ENCODE measurements at places on chromosomes 1 and 21.

GRCh38 chr1:37483785-37484184 is 9.4 kb downstream of the ZC3H12A start:
- DNase-seq = no peak

DNA sequence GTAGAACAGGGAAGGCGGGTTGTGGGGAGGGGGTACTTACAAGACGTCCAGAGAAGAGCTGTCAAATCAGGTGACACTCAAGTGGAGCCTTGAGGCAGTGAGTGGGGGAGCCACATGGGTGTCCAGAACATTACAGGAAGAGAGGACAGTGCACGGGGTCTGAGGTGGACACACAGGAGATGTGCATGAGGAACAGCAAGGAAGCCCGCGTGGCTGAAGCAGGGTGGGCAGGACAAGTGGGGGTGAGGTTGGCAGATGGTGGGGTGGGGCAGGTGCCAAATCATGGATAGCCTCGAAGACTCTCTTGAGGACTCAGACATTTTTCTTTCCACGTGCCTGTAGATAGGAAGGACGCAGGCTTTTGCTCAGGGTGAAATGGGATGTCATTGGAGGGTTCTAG is 921 bp downstream of the SMPDL3B start:
- no peak for DNase-seq

- no peak for DNase-seq
These were observed 276.3 kb upstream of the PTBP2 start for GRCh38 chr1:96445302-96445701.

DNA sequence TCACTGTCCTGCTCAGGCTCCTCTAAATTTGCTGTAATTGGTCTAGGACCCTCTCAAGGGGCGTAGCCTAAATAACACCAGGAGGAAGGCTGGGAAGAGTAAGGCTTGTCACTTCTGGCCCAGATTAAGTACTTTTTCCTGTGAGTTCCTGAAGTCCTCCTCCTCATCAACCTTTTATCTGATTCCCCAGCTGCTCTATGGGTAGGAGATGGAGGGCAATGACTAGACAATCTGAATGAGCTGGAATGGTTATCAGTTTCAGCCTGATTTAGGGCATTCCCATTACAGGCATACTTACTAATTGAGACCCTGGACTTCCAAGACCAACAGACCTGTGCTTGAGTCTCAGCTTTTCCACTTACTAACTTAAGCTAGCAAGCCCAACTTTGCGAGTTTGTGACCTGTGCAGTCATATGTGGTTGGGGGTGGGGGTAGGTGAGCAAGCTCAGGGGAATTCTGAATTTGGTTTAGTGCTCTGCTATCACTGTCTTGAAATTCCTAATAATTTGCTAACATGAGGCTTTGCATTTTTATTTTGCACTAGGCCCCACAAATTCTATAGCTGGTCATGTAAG is 18.0 kb upstream of the FGGY start:
- no peak for DNase-seq

DNA sequence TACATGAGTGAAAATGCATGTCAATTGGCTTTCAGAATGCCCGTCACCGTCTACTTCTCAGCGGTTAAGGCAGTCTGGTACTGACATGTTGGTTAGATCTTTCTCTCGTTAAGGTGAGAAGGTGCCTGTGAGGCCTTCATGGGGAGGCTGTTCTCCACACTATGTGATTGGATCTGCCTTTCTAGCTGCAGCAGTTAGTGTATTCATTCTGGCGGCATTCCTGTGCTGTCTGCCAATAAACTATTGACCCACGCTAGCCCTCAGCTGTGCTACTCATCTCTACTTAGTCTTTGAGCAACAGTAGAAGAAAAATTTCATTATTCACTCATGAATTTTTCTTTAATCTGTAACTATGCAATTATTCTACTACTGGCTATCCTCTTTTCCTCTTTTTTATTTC is 32.0 kb downstream of the CCSAP start:
- no peak for DNase-seq

- no peak for DNase-seq
These were observed 88.2 kb upstream of the PALMD start for GRCh38 chr1:99557546-99558202.

GRCh38 chr1:176774224-176774623 is 311.2 kb downstream of the PAPPA2 start:
- no peak for DNase-seq

DNA sequence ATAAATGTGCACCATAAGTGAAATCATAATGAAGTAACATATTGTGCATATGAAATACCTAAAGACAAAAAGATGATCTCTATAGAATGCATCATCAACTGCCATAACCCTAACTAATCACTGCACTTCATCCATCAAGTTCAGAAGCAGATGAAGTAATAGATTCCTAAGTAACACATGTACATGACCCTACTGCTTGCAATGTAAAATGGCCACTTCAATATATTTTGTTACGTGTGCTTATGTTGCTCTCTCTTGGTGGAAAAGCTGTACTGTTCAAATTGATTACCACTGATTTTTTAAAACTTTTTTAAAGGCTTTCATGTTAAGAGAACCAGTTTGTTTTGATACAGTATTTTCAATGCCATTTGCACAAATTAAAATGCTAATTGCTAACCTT is 141.8 kb downstream of the TTLL7 start:
- DNase-seq = no peak

DNA sequence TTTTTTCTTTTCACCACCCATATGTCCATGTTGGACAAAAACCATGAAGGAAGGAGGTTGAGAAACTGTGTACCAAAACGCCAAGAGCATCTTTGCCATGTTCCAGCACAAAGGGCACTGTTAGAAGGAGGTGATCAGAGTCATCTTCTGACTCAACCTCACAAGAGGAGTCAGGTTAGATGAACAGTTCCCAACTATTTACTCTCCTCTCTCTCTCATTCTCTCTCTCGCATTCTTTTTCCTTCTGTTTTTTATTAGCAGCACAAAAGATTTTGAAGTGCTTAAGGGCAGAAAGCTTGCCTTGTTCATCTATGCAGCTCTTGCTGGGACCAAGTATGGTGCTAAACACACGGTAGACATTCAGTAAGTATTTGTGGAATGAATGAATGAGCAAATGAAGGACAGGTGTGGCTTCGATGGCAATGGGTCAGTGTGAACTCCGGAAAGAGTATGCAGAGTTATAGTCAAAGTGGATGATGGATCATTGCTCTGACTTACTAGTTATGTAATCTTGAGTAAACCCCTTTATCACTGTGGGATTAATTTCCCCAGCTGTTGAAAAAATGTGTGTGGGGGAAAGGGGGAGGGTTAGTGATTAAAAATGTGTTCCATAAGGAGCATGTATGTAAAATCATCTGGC is 33.9 kb downstream of the DDR2 start:
- DNase-seq = no peak

DNA sequence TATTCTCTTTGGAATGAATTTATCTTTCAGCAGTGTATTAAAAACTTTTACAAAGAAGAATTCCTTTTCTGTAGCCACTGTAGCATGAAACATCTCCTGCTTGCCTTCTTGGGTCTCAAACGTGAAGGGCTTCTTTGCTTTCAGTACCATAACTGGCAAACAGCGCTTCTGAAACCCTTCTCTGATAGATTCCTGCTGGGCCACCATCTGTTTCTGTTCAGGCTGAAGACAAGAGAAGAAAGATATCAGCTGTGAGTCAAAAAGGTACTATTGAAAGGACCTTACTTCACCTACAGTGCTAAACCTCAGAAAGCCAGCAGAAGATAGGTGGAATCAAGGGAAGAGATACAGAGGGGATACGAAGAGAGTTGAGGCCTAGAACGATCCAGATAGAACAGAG is 10.5 kb downstream of the AIM2 start:
- DNase-seq = no peak

GRCh38 chr1:37097731-37098130 is 63.4 kb upstream of the GRIK3 start:
- no peak for DNase-seq

- no peak for DNase-seq
These were observed 29.8 kb upstream of the NFIA start for GRCh38 chr1:61052395-61053225.

DNA sequence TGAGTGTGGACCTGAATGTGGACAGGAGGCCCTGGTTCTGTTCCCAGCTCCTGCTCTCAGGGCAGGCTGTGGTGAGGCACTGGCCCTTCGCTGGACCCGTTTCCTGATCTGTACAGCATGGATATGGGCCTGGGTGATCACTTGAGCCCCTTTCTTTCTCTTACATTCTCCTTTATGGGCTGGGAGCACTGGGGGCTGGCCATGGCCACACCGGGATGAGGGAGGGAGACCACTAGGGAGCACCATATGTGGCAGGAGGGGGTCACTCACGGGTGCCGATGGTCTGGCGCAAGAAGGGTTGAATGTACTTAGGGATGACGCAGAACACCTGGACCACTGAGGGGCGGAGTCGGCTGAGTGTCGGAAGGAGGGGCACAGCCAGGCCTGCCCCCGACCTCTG is 2.7 kb downstream of the DCST2 start:
- no peak for DNase-seq

DNA sequence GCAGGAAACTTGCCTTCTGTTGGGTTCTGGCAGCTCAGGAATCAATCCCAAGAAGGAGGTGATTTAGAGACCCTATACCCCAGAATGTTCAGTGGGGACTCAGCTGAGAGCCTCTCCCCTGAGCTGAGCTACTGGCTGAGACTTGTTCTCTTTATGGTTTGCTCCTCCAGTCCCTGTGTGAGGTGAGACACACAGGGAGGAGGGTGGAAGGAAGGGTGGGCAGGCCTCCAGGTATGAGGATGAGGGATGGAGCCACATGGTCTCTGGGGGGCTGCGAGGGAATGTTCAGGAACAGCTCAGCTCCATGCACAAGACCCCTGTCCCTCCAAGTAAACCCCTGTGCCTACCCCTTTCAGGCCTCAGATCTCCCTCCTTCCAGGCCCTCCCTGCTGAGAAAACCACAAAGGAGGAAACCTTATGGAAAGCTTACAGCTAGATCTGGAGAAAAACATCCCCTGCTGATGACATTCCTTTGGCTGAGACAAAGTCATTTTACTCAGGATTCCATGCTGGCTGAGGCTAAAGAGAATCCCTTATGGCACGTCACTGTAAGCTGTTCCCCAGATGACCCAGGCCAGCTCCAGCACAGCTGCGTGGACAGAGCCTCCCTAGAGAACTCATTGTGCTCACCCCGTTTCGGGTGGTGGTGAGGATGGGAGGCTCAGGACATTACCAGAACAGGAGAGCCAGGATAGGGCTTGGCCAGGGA is 91.5 kb upstream of the IPO9 start:
- no peak for DNase-seq

DNA sequence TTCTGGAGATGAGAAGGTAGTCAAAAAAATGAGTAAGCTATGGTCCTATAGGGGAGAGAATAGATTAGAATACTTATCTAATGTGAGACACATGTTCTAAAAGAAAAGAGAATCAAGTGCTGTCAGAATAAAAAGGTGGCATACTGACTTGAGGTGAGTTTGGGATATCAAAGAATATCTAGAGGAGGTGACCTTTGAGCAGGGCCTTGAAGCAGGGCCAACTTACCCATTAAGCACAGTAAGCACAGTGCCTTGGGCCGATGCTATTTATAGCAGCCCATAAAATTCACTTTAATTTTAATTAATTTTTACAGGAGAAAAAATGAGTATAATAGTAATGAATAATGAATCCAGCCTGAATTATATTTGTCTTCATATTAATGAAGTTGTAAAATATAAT is 92.2 kb downstream of the XPR1 start:
- DNase-seq = no peak

GRCh38 chr1:225666495-225666894 is 13.6 kb upstream of the ENAH start:
- no peak for DNase-seq

- no peak for DNase-seq
These were observed 17.1 kb upstream of the PRRC2C start for GRCh38 chr1:171468120-171468750.

GRCh38 chr1:41724248-41724647 is 194.5 kb downstream of the HIVEP3 start:
- no peak for DNase-seq

DNA sequence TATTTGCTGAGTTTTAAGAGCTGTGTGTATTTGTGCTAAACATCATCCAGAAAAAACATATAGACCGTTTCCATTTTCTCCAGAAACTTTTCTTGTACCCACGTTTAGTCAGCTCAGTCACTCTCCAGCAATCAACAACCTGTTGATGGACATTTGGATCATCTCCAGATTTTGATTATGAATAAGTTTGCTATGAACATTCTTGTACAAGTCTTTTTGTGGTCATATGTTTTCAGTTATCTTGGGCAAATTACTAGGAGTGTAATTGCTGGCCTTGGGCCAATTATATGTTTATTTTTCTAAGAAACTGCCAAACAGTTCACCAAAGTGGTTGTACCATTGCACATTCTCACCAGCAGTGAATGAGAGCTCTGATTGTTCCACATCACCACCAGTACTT is 221.8 kb downstream of the CENPF start:
- DNase-seq = no peak

- no peak for DNase-seq
These were observed 20.6 kb downstream of the NPPA start for GRCh38 chr1:11826946-11827345.

DNA sequence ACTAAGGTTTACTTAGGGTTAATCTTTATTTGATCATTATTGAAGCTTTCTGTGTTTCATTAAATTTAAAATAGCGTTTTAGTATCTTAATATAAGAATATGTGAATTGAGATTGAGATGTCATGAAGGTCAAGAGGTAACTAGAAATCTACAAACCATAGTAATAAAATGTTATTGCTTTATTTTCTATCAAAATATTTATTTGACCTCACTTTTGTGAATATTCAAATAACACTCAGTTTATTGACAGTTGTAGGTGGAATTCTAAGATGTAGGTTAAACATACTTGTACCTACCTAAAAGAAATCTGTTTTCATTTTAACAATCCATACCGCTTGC is 5.7 kb downstream of the ADGRL2 start:
- DNase-seq = no peak

DNA sequence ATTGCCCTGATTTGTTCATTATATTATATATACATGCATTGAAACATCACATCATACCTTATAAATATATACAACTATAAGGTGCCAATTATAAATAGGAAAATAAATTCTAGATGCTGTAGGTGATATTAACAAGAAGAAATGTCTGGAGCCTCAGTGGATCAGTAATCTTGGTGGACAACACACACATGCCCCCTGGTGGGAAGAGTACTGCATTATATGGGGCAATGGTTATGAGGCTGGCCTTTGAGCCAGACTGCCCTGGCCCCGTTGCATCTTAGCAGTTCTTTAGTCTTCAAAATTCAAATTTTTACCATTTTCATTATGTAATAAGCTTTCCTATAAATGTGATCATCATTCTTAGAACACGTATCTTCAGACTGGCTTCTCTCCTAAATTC is 335.0 kb upstream of the GREM2 start:
- DNase-seq = no peak

Data from activated naive CD4-positive, alpha-beta T cell treated with anti-CD3 and anti-CD28 coated beads, Interleukin-2, amount 50 U/mL, for 16 hours (primary cell).